Mesenchymal stem cell (in vitro differentiated cells and primary cell): ENCODE measurements at places on chromosomes 11 and 22.

GRCh38 chr11:69839516-69839915 lies 20.3 kb upstream of the FGF3 start:
- peaks cover 60% of the 10 kb centered on the region for H3K27me3 ChIP-seq
- peaks cover 6% of the 10 kb centered on the region for H3K4me1 ChIP-seq
- DNase-seq = no peak
- H3K36me3 ChIP-seq = no peaks in the 10 kb centered on the region
- H3K4me3 ChIP-seq = no peak overlapping the region
- no peak overlapping the region for H3K27ac ChIP-seq

- no peak overlapping the region for H3K4me3 ChIP-seq
- H3K27ac ChIP-seq = no peak overlapping the region
- H3K4me1 ChIP-seq = peaks cover 14% of the 10 kb centered on the region
- no peaks in the 10 kb centered on the region for H3K27me3 ChIP-seq
These were observed 97.7 kb downstream of the TEAD1 start for GRCh38 chr11:12771875-12772274.

- DNase-seq = no peak
- no peak overlapping the region for H3K4me3 ChIP-seq
- H3K27ac ChIP-seq = no peak overlapping the region
- peaks cover 18% of the 10 kb centered on the region for H3K27me3 ChIP-seq
- no peaks in the 10 kb centered on the region for H3K36me3 ChIP-seq
These were observed 11.3 kb upstream of the LTO1 start for GRCh38 chr11:69686452-69686851.

DNA sequence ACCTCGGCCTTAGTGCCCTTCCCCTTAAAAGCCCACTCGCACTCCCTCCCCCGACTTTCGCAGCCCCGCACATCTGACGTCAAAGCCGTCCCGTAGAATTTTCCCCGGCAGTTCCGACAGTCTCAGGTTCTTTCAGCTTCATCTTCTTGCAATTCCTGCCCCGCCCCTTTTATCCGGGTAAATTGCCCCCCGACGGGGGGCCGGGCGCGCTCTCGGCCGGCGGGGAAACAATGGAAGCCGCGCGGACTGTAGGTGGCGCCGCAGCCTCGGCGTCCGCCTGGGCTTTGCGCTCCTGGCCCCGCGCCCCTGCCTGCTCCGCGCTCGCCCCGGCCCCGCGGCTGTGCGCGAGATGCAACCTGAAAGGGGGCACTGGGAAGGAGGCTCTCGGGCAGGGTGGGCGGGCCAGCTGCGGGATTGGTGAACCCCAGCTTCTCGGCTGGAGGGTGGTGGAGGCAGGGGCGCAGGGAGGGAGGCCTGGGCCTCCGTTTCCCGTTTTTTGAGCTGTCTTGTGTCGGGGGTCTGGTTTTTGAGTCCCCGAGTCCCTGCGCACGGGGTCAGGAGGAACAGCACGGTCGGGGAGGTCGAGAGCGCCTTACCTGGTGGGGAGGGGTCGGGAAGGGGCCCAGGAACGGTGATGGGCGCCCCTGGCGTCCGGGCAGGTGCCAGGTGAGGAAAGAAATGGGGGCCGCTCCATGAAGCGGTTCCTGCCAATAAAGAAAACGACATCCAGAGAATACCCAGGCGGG lies 859 bp upstream of the FGF19 start:
- DNase-seq = peak; percentile 33
- H3K27ac ChIP-seq = no peak overlapping the region
- no peaks in the 10 kb centered on the region for H3K36me3 ChIP-seq
- H3K4me1 ChIP-seq = peaks cover 31% of the 10 kb centered on the region

DNA sequence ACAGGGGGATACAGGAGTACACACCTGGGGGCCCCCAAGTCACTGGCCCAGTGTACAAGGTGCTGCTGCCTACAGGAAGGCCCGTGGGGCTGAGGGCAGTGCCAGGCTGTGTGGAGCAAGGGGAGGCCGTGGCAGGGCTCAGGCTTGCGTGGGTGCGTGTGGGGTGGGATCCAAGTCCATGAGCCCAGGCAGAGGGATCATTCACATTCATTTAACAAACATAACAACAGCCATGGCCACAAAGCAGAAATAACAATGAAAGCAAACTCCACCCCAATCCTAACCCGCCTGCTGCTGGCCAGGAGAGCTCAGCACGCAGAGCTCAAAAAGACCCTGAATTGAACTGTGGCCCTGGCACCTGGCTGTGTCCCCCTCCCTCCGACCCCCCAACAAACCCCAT lies 17.0 kb upstream of the SCGB1A1 start:
- peaks cover 17% of the 10 kb centered on the region for H3K4me1 ChIP-seq
- H3K4me3 ChIP-seq = no peak overlapping the region
- H3K27me3 ChIP-seq = no peaks in the 10 kb centered on the region
- DNase-seq = no peak
- no peak overlapping the region for H3K27ac ChIP-seq
- H3K36me3 ChIP-seq = no peaks in the 10 kb centered on the region

- no peak for DNase-seq
- H3K4me1 ChIP-seq = peaks cover 1% of the 10 kb centered on the region
- H3K27ac ChIP-seq = no peak overlapping the region
- no peaks in the 10 kb centered on the region for H3K36me3 ChIP-seq
- H3K4me3 ChIP-seq = no peak overlapping the region
- H3K27me3 ChIP-seq = peaks cover 21% of the 10 kb centered on the region
These were observed 13.4 kb upstream of the SEPTIN5 start for GRCh38 chr22:19700790-19701419.

DNA sequence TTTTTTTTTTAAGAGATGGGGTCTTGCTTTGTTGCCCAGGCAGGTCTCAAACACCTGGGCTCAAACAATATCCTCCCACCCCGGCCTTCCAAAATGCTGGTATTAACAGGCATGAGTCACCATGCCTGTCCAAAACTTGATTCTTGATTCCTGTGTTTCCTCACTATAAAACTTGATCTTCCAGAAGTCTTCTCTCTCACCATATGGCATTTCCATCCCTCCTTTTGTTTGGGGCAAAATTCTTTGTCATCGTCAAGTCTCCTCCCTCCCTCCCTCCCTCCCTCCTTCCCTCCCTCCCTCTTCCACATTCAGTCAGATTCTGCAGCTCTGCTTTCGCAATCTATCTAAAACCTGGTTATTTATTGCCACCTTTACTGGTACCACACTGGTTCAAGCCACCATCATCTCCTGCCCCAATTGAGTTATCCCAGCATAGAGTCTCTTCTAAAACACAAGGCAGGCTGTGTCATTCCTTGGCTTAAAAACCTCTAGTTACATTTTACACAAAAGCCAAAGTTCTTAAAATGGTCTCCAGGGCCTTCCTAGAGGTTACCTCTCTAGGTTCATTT lies 65.0 kb upstream of the HORMAD2 start:
- DNase-seq = no peak
- no peaks in the 10 kb centered on the region for H3K27me3 ChIP-seq

DNA sequence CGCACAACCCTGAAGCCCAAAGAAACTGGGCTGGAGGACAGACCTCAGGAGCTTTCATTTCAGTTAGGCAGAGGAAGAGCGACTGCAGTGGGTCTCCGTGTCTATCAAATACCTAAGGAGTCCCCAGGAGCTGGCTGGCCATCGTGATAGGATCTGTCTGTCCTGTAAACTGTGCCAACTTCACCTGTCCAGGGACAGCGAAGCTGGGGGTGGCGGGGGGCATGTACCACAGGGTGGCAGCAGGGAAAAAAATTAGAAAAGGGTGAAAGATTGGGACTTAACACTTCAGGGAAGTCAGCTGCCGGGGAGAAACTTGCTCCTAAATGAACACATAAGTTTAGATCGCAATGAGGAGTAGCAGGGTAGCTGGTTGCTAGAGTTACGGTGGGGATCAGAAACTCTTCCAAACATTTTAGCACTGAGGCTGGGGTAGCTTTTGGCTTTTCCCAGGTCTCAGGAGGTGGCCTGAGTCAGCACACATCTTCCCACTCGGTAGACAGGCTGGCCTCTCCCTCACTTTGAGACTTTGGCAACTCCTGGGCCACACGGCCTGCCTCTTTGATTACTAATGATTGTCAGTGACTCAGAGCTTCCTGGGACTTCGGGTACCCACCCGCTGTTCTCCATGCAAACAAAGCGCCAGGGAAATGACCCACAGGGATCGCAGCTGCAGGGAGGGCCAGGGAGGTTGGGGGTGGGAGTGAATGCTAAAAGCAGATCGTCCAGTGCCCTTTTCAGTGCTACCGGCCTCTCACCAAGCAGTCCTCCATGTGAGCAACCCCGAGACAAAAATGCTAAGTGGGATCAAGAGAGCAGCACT lies 2.9 kb upstream of the MTFP1 start:
- peak; percentile 97 for DNase-seq
- H3K27ac ChIP-seq = peak overlapping the region; percentile 91
- no peaks in the 10 kb centered on the region for H3K27me3 ChIP-seq
- H3K4me3 ChIP-seq = peak overlapping the region; percentile 85
- H3K36me3 ChIP-seq = peaks cover 20% of the 10 kb centered on the region

DNA sequence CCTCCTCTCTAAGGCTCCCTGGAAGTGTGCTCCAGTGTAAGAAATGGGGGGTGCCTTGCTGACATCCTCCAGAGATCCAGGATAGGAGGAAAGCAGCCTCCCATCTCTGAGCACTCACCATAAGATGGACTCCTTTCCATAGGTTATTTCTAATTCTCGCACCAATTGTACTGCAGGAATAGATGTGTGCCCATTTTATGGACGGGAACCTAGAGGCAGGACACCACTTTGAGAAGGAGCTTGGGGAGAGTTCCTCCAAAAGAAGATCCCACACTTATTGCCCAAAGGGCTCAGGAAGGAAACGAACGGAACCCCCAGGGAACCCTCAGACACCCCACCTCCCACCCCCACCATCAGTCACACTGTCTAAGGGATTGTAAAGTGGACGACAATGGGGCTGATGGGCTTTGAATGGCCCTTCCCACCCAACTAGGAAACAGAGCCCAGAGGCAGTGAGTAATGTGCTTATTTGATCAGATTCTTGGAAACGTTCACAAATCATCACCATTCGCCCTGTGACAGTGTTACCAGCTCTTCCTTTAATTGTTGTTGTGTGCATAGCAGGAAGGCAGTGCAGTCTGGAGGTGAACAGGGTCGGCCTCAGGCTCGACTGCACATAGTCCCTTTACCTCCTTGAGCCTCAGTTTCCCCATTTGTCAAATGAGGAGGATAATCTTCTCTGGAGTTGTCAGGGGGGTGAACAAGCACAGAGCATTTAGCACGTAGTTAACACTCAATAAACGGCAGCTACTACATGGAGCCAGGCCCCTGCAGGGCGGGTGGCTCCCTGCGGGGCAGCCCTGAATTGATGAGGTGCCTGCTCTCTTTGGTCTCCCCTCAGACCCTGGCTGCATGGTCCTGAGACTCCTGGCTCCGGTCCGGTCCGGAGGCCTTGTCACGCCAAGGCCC lies 8.4 kb upstream of the MN1 start:
- no peaks in the 10 kb centered on the region for H3K27me3 ChIP-seq
- peaks cover 25% of the 10 kb centered on the region for H3K4me1 ChIP-seq
- no peaks in the 10 kb centered on the region for H3K36me3 ChIP-seq
- no peak overlapping the region for H3K4me3 ChIP-seq
- H3K27ac ChIP-seq = peak overlapping the region; percentile 66

- peaks cover 4% of the 10 kb centered on the region for H3K36me3 ChIP-seq
- H3K27ac ChIP-seq = no peak within 1 kb of the TSS
- no peak for DNase-seq
- peaks cover 78% of the 10 kb centered on the region for H3K27me3 ChIP-seq
- peak within 1 kb of the TSS; percentile 61 for H3K4me3 ChIP-seq
These were observed at the start of gene TPBGL for GRCh38 chr11:75240311-75241035. Gene TPBGL, plus strand, starts transcription at chr11:75240774. Its CDS starts 276 bp downstream, at chr11:75241050.

DNA sequence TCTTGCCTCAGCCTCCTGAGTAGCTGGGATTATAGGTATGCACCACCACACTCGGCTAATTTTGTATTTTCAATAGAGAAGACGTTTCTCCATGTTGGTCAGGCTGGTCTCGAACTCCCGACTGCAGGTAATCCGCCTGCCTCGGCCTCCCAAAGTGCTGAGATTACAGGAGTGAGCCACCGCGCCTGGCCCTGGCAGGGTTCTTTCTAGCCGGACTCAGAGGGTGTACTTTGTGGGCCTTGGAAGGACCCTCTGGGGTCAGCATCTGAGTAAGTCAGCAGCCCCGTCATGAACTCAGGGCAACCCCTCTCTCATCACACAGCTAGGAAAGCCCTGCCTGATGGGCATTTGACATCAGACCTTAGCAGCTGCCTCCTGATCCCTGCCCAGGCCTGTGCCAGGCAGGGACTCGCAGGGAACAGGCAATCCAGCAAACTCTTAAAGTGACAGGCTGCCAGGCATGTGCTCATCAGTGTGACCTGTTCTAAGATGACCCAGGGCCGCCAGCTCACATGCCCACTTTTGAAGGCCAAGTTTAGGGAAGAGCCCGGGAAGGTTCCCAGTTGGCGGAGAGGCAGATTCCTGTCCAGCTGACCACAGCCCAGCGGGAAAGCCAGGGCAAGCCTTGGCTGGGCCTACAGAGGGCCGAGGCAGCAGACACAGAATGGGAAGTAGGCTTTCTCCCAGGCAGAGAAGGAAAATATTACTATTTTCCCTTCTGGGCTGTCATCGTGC lies 92.9 kb downstream of the MORC2 start:
- DNase-seq = no peak
- no peaks in the 10 kb centered on the region for H3K36me3 ChIP-seq
- peaks cover 3% of the 10 kb centered on the region for H3K4me1 ChIP-seq
- H3K4me3 ChIP-seq = no peak overlapping the region
- H3K27me3 ChIP-seq = peaks cover 15% of the 10 kb centered on the region
- no peak overlapping the region for H3K27ac ChIP-seq

- DNase-seq = no peak
- H3K27me3 ChIP-seq = no peaks in the 10 kb centered on the region
- H3K27ac ChIP-seq = peak overlapping the region; percentile 80
- peak overlapping the region; percentile 88 for H3K4me3 ChIP-seq
These were observed 1.4 kb downstream of the C11orf24 start for GRCh38 chr11:68270196-68271022.

DNA sequence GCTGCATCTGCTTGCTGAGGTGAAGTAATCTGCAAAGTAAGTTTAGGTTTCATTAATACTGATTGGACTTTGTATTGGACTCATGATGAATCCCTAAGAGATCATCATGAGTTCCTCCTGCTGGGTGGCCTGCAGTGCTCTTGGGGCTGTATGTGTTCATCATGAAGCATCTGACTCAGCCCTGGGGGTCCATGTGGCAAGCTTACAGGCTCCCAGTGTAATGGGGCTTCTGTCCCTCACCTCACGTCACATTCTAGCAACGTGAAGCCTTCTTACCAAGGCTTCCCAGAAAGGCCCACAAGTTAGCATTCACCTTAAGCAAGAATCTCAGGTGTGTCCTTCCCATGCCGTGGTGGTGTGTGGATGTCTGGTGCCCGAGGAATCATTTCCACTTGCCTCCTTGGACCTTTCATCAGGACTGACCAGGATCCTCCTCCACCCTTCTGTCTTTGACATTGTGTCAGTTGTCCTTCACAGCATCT lies 23.7 kb downstream of the CRKL start:
- peaks cover 15% of the 10 kb centered on the region for H3K4me1 ChIP-seq
- H3K36me3 ChIP-seq = peaks cover 19% of the 10 kb centered on the region
- no peaks in the 10 kb centered on the region for H3K27me3 ChIP-seq
- H3K27ac ChIP-seq = no peak overlapping the region
- no peak for DNase-seq

GRCh38 chr11:7703740-7704139 lies 2.5 kb downstream of the OVCH2 start:
- no peak overlapping the region for H3K4me3 ChIP-seq
- no peaks in the 10 kb centered on the region for H3K4me1 ChIP-seq
- peaks cover 8% of the 10 kb centered on the region for H3K27me3 ChIP-seq
- H3K36me3 ChIP-seq = no peaks in the 10 kb centered on the region

- H3K27me3 ChIP-seq = peaks cover 38% of the 10 kb centered on the region
- peaks cover 5% of the 10 kb centered on the region for H3K4me1 ChIP-seq
- H3K27ac ChIP-seq = no peak overlapping the region
- H3K36me3 ChIP-seq = no peaks in the 10 kb centered on the region
- H3K4me3 ChIP-seq = no peak overlapping the region
These were observed 58.9 kb upstream of the THY1 start for GRCh38 chr11:119481667-119482400.

GRCh38 chr11:132088551-132088950 lies 718.1 kb downstream of the NTM start:
- no peaks in the 10 kb centered on the region for H3K36me3 ChIP-seq
- H3K4me3 ChIP-seq = no peak overlapping the region
- H3K27me3 ChIP-seq = no peaks in the 10 kb centered on the region
- no peak overlapping the region for H3K27ac ChIP-seq
